ENCODE measurements at places on chromosomes 4 and X.

- no peak for DNase-seq
Measured at GRCh38 chrX:46712764-46713163, 46.2 kb downstream of the SLC9A7 start.

DNA sequence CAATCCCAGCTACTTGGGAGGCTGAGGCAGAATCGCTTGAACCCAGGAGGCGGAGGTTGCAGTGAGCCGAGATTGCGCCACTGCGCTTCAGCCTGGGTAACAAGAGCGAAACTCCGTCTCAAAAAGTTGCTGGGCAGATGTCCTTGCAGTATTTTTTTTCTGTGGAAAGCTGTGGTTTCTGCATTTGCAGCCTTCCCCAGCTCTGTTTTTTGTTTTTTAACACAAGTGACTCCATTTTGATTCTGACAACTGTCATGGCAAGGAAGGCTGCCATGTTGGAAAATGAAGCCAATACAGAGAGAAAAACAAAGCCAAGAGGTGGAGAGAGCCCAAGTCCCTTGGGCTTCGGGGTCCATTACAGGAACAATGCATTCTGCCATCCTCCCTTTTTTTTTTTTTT, 11.7 kb upstream of the SLC10A3 start:
- no peak for DNase-seq

DNA sequence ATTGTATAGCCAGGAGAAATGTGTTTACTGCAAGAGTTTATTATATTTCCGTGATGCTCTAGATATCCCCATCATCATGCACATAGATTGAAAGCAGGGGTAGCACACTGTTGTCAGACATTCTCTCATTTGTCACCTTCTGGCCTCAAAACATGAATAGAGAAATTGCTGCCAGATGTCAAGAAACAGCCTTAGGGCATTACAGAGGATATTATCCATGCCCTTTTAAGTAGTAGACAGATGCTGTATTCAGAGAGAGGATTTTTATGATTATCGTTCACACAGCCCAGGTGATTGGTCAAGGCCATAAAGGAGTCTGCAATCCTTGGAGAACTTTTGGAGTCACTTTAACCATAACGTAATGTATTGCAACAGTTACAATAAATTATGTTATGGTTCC, 1961.5 kb upstream of the TENM3 start:
- no peak for DNase-seq

- DNase-seq, result no peak
Measured at GRCh38 chr4:184900184-184900583, 74.4 kb upstream of the ACSL1 start.

GRCh38 chrX:36787752-36788151, 220.4 kb upstream of the FAM47C start:
- DNase-seq, result no peak

GRCh38 chr4:128357286-128357685, 69.7 kb upstream of the PGRMC2 start:
- DNase-seq, result no peak

DNA sequence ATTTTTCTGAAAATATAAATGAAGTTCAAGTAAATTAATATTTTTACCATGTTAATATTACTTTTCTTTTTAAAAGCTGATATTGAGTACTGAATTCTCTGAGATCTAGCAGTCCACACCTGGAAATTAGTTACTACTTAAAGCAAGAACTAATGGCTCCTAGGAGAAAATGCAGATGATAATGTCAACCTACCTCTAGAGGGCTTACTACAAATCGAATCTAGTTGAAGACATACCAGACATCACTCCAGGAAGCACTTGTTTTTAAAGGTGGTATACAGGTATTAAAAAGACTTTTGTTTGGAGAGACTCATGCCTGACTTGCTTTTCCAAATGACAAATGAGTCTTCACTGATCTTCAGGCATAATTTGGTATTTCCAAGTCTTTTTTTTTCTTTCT, 516.4 kb upstream of the BOD1L1 start:
- no peak for DNase-seq

- no peak for DNase-seq
Measured at GRCh38 chrX:134294548-134294947, 57.6 kb downstream of the CCDC160 start.

DNA sequence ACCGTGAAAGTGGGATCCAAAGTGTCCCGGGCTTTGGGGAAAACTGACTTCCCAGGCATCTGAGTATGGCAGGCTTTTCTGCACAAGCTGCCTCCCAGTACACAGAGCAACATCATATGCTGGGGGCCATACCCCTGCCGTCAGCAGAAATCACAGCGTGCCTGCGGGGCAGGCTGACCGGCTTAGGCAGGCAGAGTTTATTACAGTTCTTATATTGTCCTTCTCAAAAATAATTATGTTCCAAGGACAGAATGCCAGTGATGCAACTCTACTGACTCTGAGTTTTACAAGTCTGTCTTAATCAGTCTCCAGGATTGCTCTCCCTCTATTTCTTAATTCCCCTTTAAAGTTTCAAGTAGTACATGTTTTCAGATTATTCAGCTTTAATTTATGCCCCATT, 37.0 kb downstream of the IL21 start:
- no peak for DNase-seq

- no peak for DNase-seq
Measured at GRCh38 chrX:153925739-153926551, at the start of gene ARHGAP4. Gene ARHGAP4, minus strand, starts transcription at chrX:153926264. Its CDS starts 62 bp downstream, at chrX:153926202.

GRCh38 chr4:164701665-164702064, 52.3 kb upstream of the SMIM31 start:
- DNase-seq, result no peak

- no peak for DNase-seq
Measured at GRCh38 chr4:89531932-89532640, 224.5 kb upstream of the GPRIN3 start.

- DNase-seq, result no peak
Measured at GRCh38 chr4:82578935-82579334, 17.1 kb upstream of the TMEM150C start.

DNA sequence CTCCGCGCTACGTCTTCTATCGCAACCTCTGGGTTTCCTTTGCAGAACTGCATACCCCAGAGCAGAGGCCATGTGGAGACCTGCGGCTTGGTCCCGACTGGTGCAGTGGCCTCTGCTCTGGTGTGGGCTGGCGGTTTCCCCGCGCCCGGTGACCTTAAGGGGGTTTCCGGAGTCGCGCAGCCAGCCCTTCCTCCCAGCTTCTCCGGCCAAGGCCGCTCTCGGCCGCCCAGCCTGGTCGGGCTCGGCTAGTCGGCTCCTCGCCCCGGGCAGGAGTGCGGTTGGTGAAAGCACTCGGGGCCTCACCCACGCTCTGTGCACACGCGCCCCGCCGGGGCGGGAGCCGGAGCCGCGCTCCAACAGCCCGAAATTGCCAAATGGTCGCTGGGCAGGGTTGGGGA, 84.9 kb downstream of the BCOR start:
- DNase-seq, result no peak

- no peak for DNase-seq
Measured at GRCh38 chr4:7330031-7330596, 104.6 kb downstream of the PSAPL1 start.

DNA sequence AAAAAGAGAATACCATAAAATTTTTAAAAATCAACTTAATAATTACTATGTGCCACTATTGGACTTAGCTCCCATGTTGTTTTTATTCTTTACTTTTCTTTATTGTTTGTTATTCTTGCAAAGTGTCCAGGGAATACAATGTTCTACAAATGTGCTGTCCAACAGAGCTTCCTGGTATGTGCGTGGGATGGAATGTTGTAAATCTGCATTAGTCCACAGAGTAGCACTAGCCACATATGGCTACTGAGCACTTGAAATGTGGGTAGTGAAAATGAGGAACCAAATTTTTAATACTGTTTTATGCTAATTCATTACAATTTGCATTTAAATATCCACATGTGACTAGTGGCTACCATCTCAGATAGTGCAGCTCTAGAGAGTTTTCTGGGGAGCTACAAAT, 14.3 kb upstream of the CORIN start:
- DNase-seq, result no peak

- DNase-seq, result no peak
Measured at GRCh38 chr4:150395872-150396271, 186.1 kb upstream of the MAB21L2 start.

DNA sequence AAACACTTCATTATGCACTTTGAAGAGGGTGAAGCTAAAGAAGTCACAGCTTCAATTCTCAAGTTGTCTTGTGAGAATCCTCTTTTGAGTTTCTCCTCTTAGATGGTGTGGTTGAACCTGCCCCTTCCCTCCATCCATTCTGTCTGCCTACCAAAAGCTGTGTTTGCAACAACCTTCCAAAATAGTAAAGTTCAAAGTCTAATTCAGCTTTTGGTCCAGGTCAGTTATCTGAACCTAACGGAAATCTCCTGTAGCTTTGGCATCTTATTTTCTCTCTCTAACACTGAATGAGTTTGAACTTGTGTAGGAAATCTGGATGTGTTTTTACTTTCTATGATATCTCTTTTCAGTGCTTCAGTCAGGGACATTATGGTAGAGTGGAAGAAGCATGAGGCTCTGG, 201.7 kb upstream of the AR start:
- DNase-seq, result no peak

- DNase-seq, result no peak
Measured at GRCh38 chr4:25106363-25107151, 53.7 kb downstream of the SEPSECS start.

GRCh38 chr4:3687538-3687937, 78.6 kb upstream of the ADRA2C start:
- DNase-seq, result no peak

GRCh38 chr4:145279122-145279960, 99.0 kb upstream of the OTUD4 start:
- no peak for DNase-seq

GRCh38 chrX:95953564-95953963, 731.1 kb upstream of the DIAPH2 start:
- DNase-seq, result no peak

- DNase-seq, result no peak
Measured at GRCh38 chr4:35102066-35102465, 1142.2 kb downstream of the ARAP2 start.

- no peak for DNase-seq
Measured at GRCh38 chr4:8848507-8849265, 23.0 kb downstream of the HMX1 start.

DNA sequence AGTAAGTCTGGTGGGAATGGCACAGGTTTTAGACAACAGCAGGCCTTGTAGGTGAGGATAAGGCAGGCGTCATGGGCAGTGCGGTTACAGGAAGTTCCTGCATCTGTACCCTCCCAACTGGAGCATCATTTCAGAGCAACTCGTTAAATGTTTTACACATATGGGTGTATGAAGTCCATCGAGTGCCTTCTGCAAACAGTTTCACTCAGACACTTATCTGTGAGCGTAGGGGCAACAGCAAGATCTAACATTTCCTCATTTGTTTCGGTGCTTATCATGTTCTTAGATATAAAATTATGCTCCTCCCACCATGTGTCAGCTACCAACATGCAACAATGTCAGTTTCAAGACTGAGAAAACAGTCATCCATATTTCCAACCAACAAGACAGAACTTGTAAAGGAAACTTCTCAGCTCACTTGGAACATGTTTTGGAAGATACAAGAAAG, 69.9 kb downstream of the ELOVL6 start:
- no peak for DNase-seq

- DNase-seq, result no peak
Measured at GRCh38 chr4:99811117-99811516, 5.5 kb upstream of the DAPP1 start.

GRCh38 chr4:27081675-27082586, 221.3 kb downstream of the STIM2 start:
- DNase-seq, result no peak

GRCh38 chr4:173461170-173461569, 62.3 kb upstream of the SCRG1 start:
- DNase-seq, result no peak

DNA sequence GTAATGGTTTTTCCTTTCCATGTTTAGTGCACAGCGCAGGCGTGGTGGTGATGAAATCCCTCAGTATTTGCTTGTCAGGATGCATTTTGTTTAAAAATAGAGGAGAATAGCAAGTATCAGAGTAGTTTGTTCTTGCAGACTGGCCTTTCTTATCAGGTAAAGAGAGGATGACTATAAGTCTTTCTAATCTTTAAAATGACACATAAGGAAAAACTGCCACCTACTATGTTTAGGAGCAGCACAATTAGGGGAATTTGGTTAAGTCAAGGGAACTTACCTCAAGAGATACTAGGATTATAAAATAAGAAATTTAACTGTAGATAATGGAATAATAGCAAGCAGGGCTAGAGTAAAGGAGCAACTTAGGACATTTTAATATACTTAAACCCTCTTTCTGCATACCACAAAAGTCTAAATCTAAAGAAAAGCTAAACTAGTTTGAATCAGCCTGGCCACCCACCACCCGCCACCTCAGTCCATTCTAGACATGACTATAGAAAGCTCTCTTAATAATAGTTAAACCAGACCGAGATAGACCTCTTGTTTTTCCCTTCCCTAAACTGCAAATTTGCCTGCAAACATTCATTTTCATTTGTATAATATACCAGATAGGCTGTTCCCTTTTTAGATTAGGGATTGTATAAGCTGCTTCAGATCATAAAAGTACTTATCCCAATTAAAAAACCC, 62.0 kb downstream of the APOOL start:
- no peak for DNase-seq

DNA sequence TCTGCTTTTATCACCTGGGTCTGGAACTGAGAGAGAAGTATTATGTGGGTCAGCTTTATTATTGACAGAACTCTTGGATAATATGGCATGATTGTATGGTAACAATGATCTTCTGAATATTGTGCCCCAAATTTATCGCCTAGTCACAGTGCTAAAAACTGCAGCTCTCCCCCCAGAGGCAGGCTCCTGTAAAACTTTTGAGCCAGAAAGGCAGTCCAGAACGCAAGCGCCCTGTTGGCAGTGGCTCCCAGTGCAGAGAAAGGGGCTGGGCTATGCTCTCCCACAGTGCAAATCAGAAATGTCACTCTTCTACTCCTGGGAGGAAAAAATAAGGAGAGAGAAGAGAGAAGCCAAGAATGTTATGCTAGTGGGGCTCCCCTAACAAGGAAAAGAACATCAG, 50.5 kb downstream of the HELT start:
- no peak for DNase-seq

Data from GM12864 (cell line).